ENCODE measurements at places on chromosomes 1 and 21.

DNA sequence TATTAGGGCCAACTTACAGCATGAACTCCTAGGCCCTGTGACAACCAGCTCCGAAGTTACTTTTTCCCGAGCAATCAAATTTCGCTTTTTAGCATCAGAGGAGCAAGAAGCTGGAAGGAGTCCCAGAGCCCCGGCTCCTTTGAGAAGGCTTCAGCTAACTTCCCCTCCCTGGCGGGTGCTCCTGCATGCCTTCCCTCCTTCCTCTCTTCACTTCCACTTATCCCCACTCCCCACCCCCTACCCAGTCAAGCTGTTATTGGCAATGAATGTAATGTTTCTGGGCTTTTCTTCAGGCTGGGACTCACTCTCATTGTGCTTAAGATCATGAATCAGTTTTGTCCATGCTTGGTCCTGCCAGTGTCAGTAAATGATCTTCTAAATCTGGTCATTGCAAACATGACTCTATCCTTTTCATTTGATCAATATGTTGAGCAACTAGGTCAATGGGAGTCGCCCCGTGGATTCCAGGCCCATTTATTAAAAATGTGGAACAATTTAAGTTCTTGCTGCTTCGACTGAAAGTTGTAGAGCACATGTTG, 94.5 kb upstream of the TSPAN2 start:
- DNase-seq: peak; percentile 54

GRCh38 chr1:175320804-175321203, 128.2 kb upstream of the KIAA0040 start:
- DNase-seq: no peak

DNA sequence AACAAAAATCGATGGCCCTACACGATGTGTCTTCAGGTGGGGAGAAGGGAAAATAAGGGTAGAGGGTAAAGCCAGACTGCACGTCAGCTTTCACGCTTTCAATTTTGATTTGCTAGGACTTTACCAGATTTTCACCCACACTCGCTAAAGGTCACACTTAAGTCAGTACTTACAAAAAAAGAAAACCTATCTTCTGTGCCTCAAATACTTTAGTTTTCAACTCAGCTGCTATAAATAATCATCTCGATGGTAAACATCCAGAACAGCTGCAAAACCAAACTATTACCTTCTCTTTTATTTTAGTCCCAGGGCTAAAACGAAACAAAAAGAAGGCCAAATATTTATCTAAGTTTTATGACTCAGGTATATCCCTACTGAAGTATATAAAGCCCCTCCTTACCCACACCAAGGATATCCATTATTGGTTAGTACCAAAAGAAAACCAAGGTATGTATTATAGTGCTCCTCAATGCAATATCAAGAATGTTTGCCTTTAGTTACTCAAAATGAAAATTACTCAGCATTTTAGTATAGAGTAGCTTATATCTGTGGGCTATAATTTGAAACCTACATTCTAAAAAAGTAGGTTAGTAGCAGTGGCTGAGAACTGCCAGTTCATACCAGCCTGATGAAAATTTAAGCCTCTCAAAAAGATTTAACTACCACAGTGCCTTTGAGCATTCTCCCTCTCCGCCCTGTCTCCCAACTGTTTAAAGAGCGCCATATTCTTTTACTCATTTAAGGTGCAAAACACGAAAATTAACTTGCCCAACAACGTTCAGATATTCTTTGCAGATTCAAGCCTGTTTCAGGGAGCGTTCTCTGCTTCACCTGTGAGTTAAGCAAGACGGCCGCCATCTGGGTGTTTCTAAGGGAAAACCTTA, 1.5 kb downstream of the CSDE1 start:
- DNase-seq: no peak

DNA sequence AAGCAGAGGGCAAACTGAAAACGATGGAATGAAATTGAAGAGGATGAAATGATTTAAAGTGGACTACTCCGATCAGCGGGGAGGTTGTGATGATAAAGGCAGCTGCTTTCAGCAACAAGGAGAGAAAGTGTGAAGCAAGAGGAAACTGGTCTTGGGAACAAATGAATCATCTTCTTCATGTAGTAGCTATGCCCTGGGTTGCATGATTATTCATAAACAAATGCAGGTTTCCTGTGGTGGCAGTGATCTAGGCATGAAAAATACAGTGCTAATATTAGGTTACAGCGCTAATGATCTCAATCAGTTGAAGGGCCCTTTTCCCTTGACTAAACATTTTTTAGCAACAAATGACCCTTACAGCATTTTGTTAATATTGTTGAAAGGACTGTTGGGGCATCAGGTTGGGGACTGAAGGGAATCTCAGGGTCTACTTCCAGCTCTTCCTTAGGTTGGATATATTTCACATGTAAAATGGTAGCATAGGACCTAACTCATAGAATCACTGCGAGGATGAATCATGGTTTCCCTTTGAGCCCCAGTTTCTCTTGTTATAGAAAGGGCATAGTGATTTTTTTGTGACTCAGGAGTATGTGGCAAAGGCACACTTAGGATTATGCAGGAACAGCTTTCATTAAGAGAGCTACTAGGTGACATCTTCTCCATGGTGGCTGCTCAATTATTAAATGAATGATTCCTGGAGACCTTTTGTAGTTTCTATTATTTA, 1.9 kb upstream of the ZFYVE9 start:
- peak; percentile 90 for DNase-seq

GRCh38 chr1:47478090-47478489, 40.2 kb downstream of the FOXD2 start:
- peak; percentile 6 for DNase-seq

DNA sequence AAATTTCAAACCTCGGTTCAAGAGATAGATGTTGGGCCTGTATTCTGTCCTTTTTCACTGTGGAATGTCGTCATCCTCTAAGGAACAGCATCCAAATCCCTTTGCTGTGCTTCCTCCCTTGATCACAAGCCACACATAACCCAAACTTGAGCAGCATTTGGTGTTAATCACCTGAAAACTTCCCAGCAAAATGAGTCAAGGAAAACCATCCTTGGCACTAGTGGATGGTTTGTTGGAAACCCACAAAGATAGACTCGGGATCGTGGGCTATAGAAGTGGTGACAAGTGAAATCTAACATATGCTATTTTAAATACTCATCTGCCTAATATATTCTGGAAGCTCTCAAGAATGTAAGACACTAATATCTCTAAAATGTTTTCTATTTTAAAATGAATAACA, 459.1 kb downstream of the SETD4 start:
- peak; percentile 65 for DNase-seq

DNA sequence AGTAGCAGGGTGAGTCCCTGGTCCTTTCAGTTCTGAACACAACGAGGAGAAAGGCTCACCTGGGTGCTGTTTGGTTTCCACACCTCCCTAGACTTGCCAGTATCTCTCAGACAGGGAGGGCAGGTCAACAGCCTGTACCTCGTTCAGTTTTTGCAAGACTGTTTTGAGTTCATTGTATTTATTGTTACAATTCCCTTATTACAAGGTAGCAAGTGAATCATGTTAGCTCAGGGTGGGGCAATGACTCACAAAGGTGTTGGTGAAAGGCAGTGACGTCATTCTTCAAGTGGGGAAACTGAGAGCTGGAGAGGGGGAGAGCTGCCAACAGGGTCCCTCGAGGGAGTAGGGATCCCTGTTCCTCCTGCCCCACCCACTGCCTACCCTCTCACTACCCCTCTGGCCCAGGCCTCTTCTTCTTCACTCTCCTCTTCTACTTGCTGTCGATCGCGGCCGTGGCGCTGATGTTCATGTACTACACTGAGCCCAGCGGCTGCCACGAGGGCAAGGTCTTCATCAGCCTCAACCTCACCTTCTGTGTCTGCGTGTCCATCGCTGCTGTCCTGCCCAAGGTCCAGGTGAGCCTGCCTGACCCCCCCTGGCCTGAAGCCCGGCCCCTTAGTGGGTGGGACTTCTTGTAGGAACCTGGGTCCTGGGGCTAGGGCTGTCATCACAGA, 13.4 kb downstream of the SERINC2 start:
- no peak for DNase-seq

GRCh38 chr1:200128944-200129879, 101.7 kb downstream of the NR5A2 start:
- DNase-seq: no peak

- no peak for DNase-seq
Observed at GRCh38 chr1:57024855-57025254, 59.0 kb upstream of the C8B start.

- no peak for DNase-seq
Observed at GRCh38 chr1:200039849-200040474, 12.5 kb downstream of the NR5A2 start.

- DNase-seq: no peak
Observed at GRCh38 chr1:180946056-180946455, 33.4 kb downstream of the KIAA1614 start.

- no peak for DNase-seq
Observed at GRCh38 chr1:4773226-4773625, 118.8 kb downstream of the AJAP1 start.

DNA sequence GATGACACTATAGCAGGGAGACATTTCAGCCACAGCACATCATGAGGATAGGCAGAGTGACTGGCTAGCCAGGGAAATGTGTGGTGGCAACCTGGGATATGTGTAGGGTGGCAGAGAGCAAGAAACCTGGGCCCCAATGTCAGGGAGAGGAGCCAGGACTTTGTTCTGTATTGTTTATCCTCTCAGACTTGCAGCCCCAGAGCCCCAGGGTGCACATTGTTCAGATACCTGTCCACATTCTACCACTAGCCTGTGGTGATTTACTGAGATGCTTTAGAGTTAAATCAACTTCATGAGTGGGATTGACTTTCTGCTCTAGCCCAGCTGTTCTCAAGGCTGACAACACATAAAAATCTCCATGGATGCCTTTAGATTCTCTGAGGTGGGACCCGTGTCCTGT, 61.5 kb downstream of the MAB21L3 start:
- no peak for DNase-seq

- DNase-seq: no peak
Observed at GRCh38 chr1:57908147-57908890, 484.5 kb upstream of the DAB1 start.

GRCh38 chr1:201795066-201795465, 33.9 kb upstream of the IPO9 start:
- peak; percentile 48 for DNase-seq
